Right cardiac atrium (tissue), 5 donors: ENCODE measurements at places on chromosomes 4 and X.

GRCh38 chr4:77634132-77634785, 28.6 kb downstream of the CXCL13 start:
- no peak for DNase-seq

DNA sequence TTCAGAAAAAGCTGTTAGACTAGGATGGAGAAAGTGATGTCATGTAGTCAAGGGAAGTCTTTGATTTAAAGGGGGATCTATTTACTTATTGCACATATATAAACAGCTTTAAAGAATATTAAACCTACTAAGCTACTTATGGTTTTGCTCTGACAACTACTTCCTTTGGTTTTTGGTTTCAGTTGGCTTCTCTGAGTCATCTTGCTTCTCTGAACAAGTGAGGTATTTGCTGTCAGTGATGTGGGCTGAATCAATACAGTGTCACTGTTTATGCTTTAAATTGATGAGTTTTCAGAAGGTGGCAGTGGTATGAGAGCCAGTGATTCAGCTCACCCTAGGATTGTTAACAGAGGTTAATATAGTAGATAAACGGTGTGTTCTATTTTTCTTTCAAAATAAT, 75.1 kb downstream of the CEP44 start:
- no peak for DNase-seq

- no peak for DNase-seq
Measured at GRCh38 chr4:184392748-184393559, 81.4 kb downstream of the IRF2 start.

DNA sequence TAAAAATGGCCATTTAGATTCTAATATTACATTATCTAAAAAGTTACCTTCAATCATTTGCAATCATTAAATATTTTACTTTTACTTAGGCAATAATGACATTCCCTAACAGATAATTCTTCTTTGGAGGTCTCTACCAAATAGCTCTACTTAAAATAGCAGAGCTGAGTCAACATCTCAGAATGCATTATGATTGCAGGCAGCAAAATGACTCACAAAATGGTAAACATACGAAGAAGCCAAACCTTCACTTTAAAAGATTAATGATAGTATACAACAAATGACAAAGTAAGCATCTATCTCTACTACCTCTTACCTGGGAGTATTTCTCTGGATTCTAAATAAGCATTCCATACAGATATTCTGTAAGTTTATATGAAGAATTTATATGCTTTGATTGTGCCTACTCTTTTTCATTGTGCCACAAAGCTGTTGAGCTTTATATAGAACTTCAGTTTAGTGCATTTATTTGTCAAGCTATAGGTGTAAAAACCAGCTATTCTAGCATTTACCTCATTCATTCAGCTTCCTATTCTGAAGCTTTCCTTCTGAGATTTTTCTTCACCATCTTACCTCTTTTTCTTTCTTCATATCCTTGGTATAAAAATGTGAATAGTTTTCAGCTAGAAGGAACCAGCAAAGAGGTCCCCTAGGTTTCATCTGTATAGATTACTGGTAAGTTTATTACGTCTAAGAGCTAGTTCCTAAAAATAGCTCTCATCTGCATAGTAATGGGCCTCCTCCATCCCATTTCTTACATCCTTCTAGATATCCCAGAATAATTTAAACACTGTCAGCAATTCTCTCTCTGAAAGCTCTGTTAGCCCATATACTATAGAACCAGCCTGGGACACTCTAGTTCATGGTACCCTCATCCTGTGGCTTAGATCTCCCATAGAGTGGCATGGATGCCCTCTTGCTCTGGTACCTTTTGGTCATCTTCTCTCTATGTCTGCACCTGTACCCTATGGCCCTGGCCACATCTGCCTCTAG, 17.2 kb upstream of the SPCS3 start:
- no peak for DNase-seq

GRCh38 chrX:118272242-118272641, 73.7 kb upstream of the WDR44 start:
- DNase-seq: no peak

- no peak for DNase-seq
Measured at GRCh38 chrX:70527610-70528345, 83.1 kb downstream of the DLG3 start.

- no peak for DNase-seq
Measured at GRCh38 chrX:110671068-110671803, 124.4 kb downstream of the CHRDL1 start.

DNA sequence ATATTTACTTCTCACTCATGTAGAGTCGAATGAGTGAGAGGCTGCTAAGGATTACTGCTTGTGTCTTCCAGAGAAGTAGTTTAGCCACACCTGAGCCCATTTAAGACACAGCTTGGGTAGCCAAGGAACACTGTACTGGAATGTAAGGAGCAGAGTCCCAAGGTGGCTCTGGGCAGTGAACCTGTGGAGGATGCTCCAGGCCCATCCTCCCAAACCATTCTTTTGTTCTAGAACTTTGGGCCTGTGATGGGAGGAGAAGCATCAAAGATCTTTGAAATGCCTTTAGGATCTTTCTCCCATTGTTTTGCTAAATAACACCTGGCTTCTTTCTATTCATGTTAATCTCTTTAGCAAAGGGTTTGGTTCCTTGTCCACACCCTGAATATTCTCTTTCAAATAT, 162.2 kb downstream of the KLHL4 start:
- no peak for DNase-seq

DNA sequence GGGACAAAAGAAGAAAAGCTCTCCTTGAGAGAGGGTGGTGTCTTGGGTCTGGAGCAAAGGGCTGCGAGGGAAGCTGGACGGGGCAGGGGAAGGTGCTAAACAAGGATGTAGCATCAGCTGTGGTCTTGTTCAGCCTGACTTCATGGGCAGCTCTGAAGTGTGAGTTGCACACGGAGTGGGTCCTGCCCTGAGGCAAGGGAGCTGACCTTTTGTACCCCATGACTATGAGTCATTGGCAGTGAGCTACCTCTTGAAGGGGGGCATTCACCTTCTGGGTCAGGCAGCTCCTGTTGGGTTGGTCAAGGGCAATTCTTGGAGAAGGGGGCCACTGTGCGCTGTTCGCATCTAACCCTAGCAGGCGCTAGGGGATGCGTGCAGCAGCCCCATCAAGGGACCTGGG, 151.8 kb downstream of the SMIM20 start:
- no peak for DNase-seq

DNA sequence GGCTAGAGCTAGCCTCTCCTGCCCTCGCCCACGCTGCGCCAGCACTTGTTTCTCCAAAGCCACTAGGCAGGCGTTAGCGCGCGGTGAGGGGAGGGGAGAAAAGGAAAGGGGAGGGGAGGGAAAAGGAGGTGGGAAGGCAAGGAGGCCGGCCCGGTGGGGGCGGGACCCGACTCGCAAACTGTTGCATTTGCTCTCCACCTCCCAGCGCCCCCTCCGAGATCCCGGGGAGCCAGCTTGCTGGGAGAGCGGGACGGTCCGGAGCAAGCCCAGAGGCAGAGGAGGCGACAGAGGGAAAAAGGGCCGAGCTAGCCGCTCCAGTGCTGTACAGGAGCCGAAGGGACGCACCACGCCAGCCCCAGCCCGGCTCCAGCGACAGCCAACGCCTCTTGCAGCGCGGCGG, at the start of gene AR:
TSS of gene AR (plus strand) at position 204 of the 400 bp plus-strand sequence. CDS start 1,126 bp downstream, outside the sequence.
- DNase-seq: peak; percentile 90

DNA sequence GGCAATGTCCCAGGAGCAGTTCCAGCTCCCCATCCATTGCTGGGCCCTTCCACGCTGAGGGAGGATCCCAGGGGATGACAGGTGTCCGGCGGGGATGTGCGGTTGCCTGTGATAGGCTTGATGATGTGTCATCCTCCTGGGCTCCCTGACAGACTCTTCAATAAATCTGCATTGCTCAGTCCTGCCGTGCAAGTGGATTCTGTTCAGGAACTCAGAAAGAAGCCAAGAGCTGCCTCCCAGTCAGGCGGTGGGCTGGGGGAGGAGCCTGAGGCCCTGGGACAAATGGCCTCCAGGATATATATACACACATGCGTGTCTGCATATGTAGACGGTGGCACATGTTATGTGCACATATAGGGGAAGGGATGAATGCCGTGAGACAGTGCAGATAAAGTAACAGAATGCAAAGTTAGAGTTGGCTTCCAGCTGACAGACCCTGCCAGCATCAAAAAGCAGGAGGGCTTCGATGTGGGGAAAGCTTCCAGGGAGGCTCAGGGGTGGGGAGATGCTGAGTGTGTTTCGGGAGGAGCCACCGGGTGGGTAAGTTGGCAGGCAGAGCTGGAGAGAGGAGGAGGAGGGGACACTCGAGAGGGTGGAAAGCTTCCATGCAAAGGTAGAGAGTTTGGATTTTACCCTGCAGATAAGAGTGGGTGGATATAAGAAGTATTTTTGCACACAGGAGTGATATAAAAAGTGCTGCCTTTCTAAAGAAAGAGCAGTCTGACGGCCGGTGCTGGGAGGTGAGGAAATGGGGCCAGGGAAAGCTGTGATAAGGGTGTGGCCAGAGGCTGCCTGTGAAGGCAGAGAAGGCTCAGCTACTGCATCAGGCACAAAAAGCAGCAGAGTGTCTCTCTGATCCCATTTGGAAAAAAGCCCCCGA, 28.5 kb upstream of the CRMP1 start:
- no peak for DNase-seq
